ENCODE measurements at places on chromosomes 4 and X. TPM values are rescaled to one million over a fixed set of nuclear protein-coding genes. Genes with fewer than 3 reads are reported as not detected.

Gene GLUD2
- 1.5 TPM for total RNA-seq

Gene CCDC158
- total RNA-seq: 0.34 TPM

- H3K27ac ChIP-seq: no peak overlapping the region
- H3K4me3 ChIP-seq: no peak overlapping the region
- no peaks in the 10 kb centered on the region for H3K4me1 ChIP-seq
- H3K27me3 ChIP-seq: no peaks in the 10 kb centered on the region
- H3K36me3 ChIP-seq: no peaks in the 10 kb centered on the region
Measured at GRCh38 chr4:40722576-40723161, 27.1 kb upstream of the NSUN7 start.

DNA sequence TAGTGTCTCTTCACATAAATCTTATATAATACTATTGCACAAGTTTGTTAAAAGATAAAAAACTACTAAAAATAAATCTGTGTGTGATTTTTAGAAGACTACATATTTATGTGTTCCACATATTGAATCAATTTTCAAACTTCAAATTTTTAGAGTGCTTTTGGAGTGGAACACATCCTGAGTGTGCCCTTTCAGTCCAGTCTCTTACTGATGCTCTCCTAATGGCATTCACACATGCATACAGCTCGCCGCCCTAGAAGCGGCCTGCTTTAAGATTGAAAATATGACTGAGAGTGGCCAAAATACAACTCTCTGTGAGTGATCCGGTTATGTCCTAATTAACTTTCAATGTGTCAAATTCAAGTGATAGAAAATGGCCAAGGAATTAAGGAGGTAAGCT lies 628.8 kb downstream of the ANKRD50 start:
- no peaks in the 10 kb centered on the region for H3K36me3 ChIP-seq
- no peak for DNase-seq
- H3K4me3 ChIP-seq: no peak overlapping the region
- no peaks in the 10 kb centered on the region for H3K27me3 ChIP-seq

- no peak for DNase-seq
- H3K27me3 ChIP-seq: no peaks in the 10 kb centered on the region
Measured at GRCh38 chr4:76726176-76726575, 171.8 kb downstream of the SOWAHB start.

DNA sequence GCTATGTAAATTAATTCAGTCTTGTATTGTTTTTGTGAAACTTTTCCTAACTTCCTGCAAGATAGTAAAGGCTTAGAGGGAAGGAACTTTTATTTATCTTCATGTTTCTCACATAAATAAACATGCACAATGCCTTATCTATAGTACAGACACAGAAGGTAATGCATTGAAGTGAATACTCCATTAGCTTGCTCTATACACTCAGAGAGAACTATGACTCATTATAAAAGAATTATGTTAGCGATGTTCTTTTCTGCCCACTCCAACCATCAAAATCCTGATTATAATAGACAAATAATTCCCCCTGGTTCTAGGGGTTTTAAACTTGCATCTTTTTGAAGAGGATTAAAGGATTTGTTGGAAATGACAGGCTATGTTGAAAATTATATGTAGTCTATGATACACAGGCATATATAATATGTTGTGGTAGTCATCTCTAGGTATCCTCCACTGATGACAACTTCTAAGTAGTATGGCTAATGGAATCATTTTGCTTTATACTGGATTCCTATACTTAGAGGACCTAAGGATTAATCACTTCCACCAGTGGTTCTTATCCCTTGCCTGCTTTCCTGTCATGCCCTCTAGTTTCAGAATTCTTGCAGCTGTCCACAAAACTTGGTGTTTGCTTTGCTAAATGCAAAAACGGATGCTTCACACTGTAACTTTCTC lies 115.7 kb downstream of the NDST4 start:
- no peak overlapping the region for H3K4me3 ChIP-seq
- no peaks in the 10 kb centered on the region for H3K36me3 ChIP-seq
- DNase-seq: no peak
- H3K4me1 ChIP-seq: no peaks in the 10 kb centered on the region
- no peak overlapping the region for H3K27ac ChIP-seq

- H3K4me3 ChIP-seq: no peak overlapping the region
- H3K4me1 ChIP-seq: no peaks in the 10 kb centered on the region
- H3K27me3 ChIP-seq: no peaks in the 10 kb centered on the region
- DNase-seq: no peak
Measured at GRCh38 chr4:45484740-45485139, 639.1 kb downstream of the GABRG1 start.

GRCh38 chr4:3700736-3701135 lies 65.4 kb upstream of the ADRA2C start:
- no peaks in the 10 kb centered on the region for H3K36me3 ChIP-seq
- H3K27ac ChIP-seq: no peak overlapping the region
- H3K27me3 ChIP-seq: no peaks in the 10 kb centered on the region
- no peaks in the 10 kb centered on the region for H3K4me1 ChIP-seq
- no peak overlapping the region for H3K4me3 ChIP-seq

GRCh38 chr4:8548731-8549351 lies 31.4 kb upstream of the GPR78 start:
- no peaks in the 10 kb centered on the region for H3K27me3 ChIP-seq
- H3K4me3 ChIP-seq: no peak overlapping the region
- H3K27ac ChIP-seq: no peak overlapping the region
- H3K4me1 ChIP-seq: no peaks in the 10 kb centered on the region

- no peak for DNase-seq
- no peaks in the 10 kb centered on the region for H3K27me3 ChIP-seq
- no peaks in the 10 kb centered on the region for H3K4me1 ChIP-seq
- H3K36me3 ChIP-seq: no peaks in the 10 kb centered on the region
Measured at GRCh38 chrX:9037296-9037695, 3.4 kb upstream of the FAM9B start.

- no peak for DNase-seq
- H3K27me3 ChIP-seq: no peaks in the 10 kb centered on the region
- H3K4me3 ChIP-seq: no peak overlapping the region
Measured at GRCh38 chr4:85747882-85748491, 273.0 kb downstream of the ARHGAP24 start.

DNA sequence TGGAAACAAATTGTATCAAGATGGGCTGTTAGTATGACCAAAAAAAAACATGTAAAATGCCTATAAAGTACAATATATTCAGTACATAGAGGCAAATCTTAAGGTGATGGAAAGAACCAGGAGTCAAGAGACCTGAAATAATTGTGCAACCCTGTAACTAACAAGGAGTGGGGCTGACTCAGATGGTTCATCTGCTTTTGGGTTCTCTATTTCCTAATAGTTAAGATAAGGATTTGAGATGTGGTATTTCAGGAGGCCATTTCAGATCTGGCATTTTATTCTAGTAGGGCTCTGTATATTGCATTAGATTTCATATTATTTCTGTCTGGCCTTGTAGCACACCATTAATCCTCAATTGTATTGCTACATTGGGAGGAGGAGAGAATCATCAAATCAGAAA lies 268.4 kb downstream of the HS3ST1 start:
- H3K36me3 ChIP-seq: no peaks in the 10 kb centered on the region
- no peak overlapping the region for H3K4me3 ChIP-seq
- no peak overlapping the region for H3K27ac ChIP-seq

Data from uterus (tissue), 4 donors.